ENCODE measurements at places on chromosomes 3 and 15.

GRCh38 chr3:66756468-66757036 is 241.6 kb upstream of the KBTBD8 start:
- no peak for DNase-seq

DNA sequence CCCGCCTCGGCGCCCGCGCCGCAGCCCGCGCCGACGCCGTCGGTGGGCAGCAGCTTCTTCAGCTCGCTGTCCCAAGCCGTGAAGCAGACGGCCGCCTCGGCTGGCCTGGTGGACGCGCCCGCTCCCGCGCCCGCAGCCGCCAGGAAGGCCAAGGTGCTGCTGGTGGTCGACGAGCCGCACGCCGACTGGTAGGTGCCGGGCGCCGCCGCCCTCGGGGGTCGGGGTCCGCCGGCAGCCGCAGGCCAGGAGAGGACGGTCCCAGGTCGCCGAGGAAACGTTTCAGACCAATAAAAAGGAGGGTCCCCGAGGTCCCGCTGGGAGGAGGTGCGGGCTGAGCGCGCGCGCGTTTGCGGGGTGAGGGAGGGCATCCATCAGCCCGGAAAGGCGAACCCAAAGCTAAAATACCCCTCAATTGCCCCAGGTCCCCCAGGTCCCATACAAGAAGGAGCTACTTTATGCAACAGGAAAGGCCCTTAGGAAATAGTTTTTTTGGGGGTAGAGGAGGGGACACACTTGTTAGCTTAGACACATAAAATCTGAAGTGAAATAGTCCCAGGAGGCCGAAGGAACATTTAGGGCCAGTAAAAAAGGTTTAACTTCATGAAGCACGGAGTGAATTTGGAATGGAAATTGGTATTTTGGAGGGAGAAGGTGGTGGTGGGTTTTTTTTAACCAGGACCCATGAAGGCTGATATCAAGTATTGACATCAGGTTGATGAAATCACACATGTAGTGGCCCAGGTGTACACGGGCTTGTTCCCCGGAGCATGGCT is 739 bp downstream of the SYN2 start:
- no peak for DNase-seq

GRCh38 chr15:69557707-69558409 is 105.2 kb downstream of the RPLP1 start:
- no peak for DNase-seq

DNA sequence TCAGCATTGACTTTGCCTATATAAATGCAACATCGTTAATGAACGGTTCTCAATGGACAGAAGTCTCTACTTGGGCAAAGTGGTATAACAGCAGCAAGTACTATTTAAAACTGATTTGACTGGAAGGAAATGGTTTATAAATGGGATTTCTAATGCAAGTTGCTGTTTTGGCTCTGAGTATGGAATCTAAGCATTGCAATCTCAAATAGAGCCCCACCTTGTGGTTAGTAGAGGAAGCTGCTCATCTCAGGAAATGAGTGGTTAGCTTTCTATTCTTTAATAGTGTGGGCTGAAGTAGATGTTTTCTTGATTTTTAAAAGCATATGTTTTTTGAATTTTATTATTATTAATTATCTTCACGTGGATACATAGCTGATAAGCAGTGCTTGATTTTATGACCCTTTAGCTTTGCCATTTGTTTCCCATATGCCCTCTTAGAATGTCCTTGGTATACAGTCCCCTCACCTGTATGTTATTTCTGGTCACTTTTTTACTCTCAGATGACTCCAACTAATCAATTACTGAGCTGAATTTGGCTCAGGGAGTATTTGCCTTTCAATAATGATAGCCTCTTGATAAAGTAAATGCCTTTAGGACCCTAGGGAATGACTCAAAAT is 67.1 kb downstream of the OXSM start:
- peak; percentile 30 for DNase-seq

- peak; percentile 7 for DNase-seq
Observed at GRCh38 chr3:22089284-22089683, 338.3 kb upstream of the ZNF385D start.

- no peak for DNase-seq
Observed at GRCh38 chr3:125440970-125441369, 65.8 kb upstream of the ZNF148 start.

DNA sequence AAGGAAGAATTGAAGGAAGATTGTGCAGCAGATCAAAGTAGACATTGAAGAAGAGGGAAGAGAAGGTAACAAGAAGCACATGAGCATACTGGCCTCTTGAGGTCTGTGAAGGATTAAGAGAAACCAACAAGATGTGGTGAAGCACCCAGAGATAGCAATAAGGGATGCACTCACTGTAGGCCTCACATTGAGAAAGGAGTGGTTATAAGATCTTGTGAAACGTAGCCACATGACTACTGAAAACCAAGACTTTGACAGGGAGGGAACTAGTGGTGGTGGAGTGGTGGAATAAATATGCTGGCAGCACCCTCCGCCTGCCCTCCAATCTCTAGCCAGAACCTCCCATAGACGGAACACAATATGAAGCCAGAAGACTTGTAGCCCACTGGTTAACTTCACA is 651.2 kb downstream of the DIPK2A start:
- no peak for DNase-seq

DNA sequence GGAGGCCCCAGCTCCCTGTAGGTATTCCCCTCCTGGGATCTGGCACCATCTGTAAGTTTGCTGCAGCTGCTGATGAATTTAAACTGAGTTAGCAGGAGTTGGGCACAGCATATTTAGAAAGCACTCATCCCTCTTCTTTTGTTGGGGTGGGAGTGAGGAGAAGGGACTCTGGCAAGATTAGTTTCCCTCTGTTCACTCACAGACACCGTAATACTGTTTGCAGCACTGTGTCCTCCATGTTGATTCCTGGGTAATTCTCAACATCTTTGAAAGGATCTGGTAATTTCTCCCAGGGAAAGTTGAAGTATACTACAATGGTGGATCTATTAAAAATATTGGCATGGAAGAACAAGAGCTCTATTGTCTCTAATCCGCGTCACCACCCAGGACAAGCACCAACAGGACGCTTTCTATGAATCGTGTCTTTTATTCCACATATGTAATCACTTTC is 173.3 kb downstream of the RBMS3 start:
- DNase-seq = no peak

GRCh38 chr3:153714016-153714415 is 407.2 kb upstream of the ARHGEF26 start:
- DNase-seq = no peak

DNA sequence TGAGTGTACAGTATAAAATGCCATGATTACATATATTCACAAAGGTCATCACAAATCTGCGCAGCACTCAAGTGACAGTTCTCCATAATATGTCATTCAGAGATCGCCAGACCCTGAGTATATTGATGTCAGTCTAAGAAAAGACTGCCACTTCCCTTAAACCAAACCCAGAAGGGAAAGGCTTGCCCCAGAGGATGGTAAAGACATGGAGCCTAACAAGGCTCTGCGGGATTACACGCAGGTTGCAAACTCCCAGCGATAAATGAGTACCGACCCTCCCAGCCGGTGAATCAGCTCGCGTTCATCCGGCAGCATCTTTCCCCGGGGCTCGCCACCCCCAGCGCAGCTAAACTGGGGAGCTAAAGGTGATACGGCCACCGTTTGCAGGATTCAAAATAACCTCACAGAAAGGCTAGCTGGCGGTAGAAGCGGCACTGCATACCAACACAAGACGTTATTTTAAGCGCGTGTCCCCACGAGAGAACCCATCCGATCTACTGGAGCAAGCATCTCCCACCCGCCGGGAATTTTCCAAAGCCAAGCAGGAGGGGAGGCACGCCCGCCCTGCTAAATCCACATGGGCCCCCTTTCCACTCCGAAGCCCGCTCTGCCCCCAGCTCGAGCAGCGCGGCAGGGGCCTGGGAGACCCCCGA is 643 bp downstream of the MYO5A start:
- no peak for DNase-seq

- peak; percentile 37 for DNase-seq
Observed at GRCh38 chr3:112604536-112604935, 36.4 kb downstream of the CCDC80 start.

DNA sequence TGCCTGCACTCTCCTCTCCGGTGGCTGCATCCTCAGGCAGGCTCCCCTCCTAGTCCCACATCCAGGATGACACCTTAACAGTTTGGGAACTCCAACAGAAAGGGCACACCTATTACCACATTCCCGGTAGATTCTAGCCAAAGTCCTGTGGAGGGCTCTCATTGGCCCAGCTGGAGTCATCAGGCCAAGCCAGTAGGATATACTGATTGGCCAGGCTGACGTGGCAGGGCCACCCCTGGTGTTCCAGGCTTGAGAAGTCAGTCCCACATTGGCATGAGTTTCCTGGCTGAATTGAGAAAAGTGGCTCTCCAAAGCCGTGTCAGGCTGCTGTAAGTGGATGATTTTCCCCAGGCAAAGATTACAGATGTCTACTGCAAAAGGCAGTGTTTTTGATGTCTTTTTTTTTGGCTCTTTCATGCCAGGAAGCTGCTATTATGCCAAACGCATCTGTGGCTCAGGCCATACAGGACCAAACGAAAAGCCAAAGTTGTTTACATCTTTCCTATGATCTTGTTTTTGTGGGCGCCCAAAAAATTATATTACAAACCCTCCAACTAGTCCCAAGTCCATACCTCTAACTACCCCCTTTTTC is 6.6 kb upstream of the BLM start:
- DNase-seq = no peak

- no peak for DNase-seq
Observed at GRCh38 chr3:35335703-35336102, 303.6 kb upstream of the ARPP21 start.

DNA sequence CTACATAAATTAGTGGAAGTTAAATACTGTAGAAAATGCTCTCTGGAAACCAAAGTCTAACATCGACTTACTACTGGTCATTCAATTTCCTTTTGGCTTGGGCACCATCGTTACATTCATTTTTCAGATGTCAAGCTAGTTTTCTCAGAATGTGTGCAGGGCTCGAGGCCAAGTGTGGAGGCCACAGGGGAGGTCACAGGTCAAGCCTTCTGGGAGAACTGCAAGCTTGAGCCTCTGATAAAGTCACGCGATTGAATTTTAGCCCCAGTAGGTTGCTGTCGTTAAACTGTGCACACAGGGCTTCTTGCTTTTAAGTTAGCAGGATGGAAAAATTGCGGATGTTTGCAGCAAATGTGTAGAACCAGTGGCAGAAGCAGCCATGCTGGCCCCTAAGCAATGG is 182.2 kb downstream of the APBA2 start:
- DNase-seq = no peak

GRCh38 chr15:28165791-28166190 is 66.7 kb upstream of the OCA2 start:
- no peak for DNase-seq

GRCh38 chr3:74434406-74434805 is 180.1 kb downstream of the CNTN3 start:
- DNase-seq = no peak

GRCh38 chr3:61780016-61780415 is 218.6 kb downstream of the PTPRG start:
- no peak for DNase-seq

DNA sequence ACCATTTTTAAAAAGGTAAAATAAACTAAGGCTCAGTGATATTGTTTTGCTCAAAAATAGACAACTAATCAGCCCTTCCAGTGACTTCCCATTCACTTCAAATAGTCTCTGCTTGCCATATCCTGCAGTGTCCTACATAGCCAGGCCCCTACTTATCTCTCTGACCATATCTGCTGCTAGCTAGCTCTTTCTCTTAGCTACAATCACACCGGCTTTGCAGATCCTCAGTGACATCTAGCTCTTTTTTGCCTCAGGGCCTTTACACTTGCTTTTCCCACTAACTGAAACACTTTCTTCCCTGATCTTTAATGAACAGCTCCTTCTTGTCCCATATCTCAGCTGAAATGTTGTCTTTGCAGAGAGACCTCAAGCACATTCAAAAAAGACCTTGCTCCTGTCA is 161.3 kb downstream of the IL5RA start:
- DNase-seq = no peak

GRCh38 chr3:129988429-129988828 is 13.9 kb downstream of the TRH start:
- DNase-seq = no peak

DNA sequence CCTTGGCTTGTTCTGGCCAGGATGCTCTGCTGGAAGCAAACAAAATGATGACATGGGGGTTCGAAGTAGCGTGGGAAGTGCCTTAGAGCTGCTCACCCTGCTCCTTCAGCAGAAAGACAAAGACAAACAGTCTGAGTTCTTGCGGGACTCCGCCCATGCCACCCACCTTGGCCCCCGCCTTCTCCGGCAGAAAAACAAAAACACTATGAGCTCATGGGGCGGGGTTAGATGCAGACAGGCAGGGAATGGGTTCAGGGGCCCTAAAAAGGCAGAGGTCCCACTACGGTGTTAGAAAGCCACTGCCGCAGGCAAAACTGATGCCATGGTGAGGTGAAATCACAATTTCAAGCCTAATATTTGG is 9.7 kb upstream of the NCKIPSD start:
- peak; percentile 58 for DNase-seq

- no peak for DNase-seq
Observed at GRCh38 chr3:43791246-43791645, 100.5 kb downstream of the ABHD5 start.

DNA sequence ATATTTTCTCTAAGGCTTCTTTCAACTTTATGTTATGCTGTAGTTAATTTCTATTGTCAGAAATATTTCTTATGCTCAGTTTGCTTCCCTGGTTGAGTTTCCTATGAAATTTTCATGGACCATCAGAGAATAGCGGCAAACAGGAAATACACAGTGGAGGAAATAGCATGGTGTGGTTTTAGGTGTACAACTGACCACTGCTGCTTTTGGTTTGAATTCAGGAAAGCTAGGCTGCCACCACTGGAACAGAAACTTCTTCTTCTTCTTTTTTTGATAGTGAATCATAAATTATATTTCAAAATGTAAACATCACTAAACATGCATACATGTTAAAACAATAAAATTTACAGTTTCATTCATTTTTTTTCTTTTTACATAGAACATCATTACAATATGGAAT is 316.6 kb upstream of the TGFBR2 start:
- DNase-seq = no peak

DNA sequence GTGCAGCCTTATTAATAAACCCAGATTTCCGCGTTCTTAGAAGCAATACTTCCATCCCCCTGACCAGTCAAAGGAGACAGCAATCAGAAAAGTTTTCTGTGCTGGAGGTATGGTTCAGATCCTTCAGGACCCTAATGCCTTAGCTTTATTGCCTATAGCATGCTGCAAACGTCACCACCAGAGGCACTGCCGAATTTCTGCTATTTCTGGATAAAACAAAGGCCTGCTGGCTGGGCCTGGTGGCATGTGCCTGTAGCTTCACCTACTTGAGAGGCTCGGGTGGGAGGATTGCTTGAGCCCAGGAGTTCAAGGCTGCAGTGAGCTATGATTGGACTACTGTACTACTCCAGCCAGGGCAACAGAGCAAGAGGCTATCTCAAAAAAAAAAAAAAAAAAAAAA is 407.2 kb downstream of the FOXP1 start:
- no peak for DNase-seq

GRCh38 chr15:70795311-70795665 is 31.9 kb upstream of the UACA start:
- peak; percentile 94 for DNase-seq

DNA sequence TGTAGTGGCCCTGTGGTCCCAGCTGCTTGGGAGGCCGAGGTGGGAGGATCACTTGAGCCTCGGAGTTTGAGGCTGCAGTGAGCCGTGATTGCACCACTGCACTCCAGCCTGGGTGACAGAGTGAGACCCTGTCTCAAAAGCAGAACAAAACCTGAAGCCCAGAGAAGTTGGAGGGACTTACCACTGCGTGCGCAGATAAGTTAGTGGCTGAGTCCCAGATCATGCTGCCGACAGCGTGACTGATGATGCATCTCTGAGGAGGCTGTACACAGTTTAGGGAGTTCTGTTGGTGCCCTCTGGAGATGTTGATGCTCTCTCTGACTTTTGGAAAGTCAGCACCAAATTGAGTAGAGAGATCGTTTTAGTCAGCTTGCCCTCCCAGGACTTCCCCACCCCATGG is 15.8 kb upstream of the ABTB1 start:
- no peak for DNase-seq

Data from H4 (cell line).